ENCODE measurements at places on chromosomes 13 and 19.

GRCh38 chr19:8423817-8424223 is 10.7 kb downstream of the MARCHF2 start:
- DNase-seq: no peak

- DNase-seq: no peak
Measured at GRCh38 chr13:51957377-51958216, 53.7 kb downstream of the ATP7B start.

GRCh38 chr13:52004511-52005170 is 6.6 kb downstream of the ATP7B start:
- DNase-seq: no peak

- DNase-seq: no peak
Measured at GRCh38 chr13:102234618-102235017, 167.2 kb downstream of the FGF14 start.

DNA sequence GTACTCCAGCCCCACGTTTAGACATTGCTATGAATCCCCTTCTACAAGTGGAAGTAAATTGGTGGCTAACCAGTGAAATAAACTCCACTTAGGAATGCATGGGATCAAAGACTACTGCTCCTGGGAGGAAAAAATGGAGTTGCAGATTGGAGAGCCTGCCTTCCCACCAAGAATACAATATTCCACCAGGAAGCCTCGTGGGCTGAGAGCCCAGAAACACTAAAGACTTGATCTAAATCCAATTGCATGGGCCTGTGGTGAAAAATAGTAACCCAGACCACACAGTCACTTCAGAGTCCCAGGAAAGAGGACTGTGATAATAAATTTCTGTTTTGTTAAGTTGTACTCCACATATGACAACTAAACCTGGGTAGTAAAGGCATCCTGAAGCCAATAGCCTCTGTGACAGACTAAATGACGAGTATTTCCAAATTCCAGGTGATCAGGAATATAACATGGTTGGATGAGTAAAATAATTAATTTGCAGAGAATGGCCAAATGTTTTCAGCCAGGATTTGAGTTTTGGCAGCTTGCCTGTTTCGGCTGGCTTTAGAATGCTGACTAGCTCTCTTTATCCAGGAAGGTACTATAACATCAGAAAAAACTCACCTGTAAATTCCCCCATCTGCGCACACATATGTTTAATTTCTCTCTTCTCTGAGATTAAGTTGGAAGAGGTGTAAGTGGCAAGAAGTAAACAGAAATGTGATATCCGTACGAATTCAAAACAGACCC is 480.3 kb downstream of the LIG4 start:
- DNase-seq: no peak

DNA sequence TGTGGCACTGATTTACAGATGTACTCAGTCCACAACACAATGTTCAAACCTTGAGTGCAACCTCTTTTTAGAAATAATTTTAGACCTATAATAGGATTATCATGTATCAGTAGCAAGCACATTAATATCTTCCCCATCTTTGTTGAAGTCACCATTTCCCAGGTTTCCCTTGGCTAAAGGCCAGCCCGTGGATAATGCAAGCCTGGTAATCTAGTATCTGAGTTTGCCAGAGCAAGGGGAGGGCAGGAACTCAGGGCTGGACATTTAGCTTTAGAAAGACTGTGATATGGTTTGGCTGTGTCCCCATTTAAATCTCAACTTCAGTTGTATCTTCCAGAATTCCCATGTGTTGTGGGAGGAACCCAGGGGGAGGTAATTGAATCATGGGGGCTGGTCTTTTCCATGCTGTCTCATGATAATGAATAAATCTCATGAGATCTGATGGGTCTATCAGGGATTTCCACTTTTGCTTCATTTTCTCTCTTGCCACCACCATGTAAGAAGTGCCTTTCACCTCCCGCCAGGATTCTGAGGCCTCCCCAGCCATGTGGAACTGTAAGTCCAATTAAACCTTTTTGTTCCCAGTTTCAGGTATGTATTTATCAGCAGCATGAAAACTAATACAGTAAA is 37.7 kb downstream of the SLC6A16 start:
- no peak for DNase-seq

- DNase-seq: no peak
Measured at GRCh38 chr13:20425819-20426219, 99.8 kb downstream of the CRYL1 start.

DNA sequence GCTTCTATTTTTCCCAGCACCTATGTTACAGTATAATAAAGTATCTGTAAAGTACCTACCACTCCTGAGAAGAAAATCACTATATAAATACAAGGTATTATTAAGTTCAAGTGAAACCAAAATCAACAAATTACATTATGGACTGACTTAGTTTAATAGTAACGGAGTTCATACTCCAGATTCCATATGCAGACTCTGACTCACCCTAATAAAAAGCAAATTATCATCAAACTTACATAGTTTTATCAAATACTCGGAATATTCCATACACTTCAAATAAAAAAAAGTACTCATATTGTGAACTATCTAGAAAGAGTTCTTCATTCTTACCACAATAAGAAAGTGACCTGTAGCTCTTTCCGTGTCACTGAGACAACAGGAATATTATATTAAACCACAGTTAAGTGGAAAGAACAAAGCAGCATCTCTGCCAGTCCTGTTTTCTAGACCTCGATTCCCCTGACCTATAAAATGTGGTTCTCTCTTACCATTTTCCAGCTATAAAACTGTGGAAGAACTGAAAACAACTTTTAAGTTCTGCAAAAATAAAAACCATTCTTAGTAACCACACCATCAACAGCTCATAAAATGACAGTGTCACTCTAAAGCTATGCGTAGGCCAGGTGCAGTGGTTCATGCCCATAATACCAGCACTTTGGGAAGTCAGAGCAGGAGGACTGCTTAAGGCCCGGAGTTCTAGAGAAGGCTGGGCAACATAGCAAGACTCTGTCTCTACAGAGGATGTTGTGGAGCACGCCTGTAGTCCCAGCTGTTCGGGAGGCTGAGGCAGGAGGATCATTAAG is 42.6 kb downstream of the USP12 start:
- no peak for DNase-seq

DNA sequence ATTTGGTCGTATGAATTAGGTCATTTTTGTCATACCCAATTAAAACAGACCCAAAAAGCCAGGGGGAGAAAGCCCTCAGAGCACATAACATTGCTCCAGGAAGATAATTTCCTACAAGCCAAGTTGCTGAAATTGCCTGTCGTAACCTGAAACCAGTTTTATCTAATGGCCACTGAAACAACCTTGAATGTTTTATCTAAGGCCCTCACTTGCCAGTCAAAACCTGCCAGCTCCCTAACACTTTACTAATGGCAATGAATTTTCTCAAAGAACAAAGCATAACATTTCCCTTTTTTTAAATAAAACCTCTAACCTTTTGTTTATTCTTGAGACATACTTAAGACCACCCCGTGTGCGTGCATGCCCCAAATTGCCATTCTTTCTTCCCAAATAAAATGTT is 496.2 kb upstream of the KLHL1 start:
- DNase-seq: no peak

Data from effector memory CD8-positive, alpha-beta T cell (primary cell).